ENCODE measurements at places on chromosomes 2 and 18.

- DNase-seq = no peak
These were observed 211.6 kb downstream of the SEPTIN10 start for GRCh38 chr2:109402180-109402579.

DNA sequence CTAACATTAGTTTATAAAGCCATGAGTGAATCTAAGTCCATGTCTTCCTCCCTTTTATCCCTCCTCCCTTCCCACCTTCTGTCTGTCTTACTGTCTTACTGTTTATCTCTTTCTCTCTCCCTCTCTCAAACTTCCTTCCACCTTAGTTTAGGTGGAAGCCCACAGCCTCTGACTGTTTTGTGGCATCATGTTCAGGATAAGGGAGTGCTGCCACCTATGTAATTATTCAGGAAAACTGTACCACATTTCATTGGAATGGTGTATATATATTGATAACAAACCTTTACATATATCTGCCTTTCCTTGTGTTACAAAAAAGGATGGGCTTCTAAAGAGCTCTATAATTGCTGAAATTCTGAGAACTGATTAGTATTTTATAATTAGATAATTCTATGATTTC lies 48.7 kb downstream of the NETO1 start:
- no peak for DNase-seq

GRCh38 chr2:146597291-146597690 lies 1247.5 kb upstream of the ACVR2A start:
- DNase-seq = no peak

GRCh38 chr2:121804997-121805765 lies 49.7 kb downstream of the TSN start:
- DNase-seq = peak; percentile 46

DNA sequence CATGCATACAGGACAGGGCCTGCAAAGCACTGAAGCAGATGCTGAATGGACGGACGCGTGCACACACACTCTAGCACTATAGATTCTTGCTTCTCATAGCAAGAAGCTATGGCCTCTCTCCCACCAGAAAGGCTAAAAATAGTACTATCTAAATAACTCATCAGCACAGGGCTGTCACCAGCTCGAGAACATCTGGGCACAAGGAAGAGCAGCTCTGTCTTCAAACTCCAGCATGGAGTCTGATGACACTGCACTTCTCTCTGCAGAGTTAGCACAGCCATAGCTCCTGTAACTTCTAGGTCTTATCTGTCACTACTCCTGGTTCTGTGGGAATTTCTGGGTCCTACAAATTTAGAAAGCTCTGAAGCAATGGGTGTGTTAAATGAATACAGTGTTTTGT lies 123.5 kb downstream of the MYO5B start:
- no peak for DNase-seq

DNA sequence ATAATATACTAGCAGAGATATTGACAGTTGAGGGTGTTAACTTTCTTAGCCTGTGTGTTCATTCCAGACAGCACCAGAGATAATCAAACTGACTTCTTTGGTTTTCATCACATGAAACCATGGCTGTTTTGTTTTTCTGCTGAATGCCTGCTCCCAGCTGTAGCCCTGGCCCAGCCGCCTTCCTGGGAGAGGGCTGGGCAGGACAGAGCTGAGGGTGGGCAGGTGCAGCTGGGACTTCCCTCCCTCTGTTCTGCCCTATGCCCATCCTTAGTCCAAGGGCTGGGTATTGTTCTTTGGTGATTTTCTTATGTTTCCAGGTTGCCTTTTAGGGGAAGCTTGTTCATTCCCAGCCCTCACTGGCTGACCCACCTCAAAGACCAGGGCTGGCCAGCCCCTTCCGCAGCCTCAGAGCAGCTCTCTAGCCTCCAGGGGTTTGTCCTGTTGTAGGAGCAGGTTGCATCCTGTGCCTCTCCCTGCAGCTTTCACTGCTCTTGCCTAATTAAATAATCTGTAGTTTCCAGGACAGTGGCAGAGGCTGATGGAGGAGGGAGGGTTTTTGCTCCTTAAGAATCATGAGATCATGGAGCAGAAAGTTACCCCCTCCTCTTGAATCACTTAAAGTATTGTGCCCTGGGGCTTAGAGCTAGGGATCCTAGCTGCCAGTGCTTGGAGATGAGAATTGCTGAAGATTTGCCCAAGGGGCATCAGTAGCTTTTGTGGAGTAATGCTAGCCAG lies 61.4 kb downstream of the MTCL1 start:
- DNase-seq = no peak

DNA sequence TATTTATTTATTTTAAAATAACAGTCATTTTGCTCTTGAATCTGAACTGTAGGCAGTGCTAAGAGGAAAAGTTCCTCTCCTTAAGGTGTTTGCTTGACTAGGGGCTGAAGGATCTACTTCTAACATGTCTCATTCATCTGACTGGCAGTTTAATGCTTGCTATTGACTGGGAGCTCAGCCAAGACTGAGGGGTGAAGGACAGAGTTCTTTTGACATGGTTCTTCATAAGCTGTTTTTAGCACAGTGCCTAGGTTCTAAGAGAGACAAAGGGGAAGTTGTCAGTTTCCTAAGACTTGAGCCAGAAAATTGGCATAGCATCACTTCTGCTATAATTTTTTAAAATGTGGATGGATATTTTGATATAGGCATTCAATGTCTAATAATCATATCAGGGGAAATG lies 73.0 kb downstream of the COMMD1 start:
- no peak for DNase-seq

DNA sequence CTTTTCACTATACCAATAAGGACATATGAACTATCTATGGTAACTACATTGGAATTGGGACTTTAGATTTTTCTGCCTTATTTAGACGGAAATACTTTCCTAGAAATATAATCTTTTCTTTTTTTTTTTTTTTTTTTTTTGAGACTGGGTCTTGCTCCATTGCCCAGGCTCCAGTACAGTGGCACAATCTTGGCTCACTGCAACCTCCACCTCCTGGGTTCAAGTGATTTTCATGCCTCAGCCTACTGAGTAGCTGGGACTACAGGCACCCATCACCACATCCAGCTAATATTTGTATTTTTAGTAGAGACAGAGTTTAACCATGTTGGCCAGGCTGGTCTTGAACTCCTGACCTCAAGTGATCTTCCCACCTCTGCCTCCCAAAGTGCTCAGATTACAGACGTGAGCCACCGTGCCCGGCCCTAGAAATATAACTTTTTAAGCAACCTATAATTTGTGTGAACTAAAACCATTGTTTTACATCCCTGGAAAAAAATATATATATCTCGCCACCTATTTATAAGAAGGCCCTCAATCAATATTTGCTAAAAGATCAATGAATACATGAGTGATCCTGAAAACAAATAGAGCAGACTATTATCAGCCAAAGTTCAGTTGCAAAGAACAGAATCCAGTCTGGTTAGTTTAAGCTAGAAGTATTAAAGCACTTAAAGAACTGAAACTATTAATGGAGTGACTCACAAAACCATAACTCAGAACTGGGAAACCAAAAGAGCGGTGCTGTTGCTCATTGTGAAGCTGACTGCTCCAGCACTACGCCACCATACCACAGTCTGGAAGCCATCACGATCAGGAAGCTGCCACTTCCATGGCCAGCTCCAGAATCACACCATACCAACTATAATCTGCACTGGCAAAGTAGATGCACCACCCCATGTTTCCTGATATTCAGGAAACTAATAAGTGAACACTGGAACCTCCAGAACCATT lies 8.4 kb upstream of the HNRNPLL start:
- DNase-seq = no peak

DNA sequence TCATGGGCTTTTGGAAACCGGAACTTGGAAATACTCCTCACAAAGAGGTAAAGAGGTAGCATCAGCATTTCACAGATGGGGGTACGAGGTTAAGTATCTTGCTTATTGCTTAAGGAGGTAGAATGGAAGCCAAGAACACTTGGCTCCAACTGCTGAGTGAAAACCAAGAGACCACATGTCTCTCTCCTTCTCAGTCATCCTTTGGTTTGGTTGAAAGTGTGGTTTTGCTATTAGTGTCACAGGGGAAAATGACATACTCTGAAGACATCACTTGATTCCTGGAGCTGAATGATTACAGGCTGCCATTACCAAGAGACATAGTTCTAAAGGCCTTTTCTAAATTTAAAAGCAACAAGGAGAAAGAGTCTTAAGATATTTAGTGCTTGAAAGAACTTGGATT lies 41.5 kb downstream of the ANTXR1 start:
- DNase-seq = no peak

GRCh38 chr2:203338322-203338721 lies 10.1 kb downstream of the ABI2 start:
- no peak for DNase-seq

- no peak for DNase-seq
These were observed 105.1 kb upstream of the ITGB6 start for GRCh38 chr2:160305081-160305750.

DNA sequence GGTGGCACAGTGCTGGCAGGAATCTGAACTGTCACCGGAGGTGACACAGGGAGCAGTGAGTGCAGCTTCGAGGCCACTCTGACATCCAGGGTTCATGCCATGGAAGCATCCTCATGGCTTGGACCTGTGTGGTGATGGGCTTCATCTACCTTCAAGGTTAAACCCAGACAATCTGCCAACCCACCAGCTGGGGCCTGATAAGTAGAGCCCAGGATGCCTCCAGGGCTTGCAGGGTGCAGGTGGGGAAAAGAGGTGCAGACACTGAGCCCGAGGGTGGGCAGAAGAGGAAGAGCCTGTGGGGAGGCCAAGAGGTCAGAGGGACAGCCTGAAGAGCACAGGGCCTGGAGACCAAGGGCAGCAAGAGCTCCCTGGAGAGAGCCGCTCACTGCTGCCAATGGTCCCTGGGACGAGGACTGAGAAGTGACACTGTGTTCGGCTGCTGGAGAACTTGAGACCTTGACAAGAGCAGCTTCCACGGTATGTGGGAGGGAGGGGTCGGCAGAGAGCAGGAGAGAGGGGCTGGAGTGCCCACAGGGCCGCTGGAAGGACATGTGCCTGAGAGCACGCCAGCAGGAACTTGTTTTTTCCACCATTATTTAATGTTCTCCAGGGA lies 8.1 kb upstream of the HES6 start:
- DNase-seq = no peak

- DNase-seq = no peak
These were observed 8.0 kb upstream of the TMEM177 start for GRCh38 chr2:119671016-119671415.

GRCh38 chr2:16622399-16622968 lies 43.1 kb downstream of the CYRIA start:
- DNase-seq = no peak

DNA sequence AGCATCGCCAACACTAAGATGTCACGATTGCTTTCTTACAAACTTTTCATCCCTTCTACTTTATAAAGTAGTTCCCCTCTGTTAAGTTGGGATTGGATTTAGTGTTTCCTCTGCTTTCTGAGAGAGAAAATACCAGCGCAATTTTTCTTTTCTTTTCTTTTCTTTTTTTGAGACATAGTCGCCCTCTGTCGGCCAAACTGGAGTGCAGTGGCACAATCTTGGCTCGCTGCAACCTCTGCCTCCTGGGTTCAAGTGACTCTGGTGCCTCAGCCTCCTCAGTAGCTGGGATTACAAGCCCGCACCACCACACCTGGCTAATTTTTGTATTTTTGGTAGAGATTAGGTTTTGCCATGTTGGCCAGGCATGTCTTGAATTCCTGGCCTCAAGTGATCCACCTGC lies 9.0 kb downstream of the RELCH start:
- no peak for DNase-seq

DNA sequence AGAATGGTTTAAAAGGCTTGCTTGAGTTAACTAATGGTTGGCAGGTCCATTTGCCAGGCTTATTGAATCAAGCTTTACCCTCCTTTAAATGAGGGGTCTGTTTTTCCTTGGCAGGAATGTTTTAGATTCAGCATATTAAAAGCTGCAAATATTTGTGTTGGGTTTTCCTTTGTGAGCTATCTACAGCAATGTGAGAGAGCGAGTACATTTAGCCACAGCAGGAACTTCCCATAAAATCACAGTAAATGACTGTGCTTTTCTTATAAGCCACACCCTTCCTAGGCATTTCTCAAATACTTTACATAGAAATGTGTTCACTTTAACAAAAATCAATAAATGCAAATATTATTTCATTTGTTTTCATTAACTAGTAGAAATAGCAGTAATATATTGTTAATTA lies 23.9 kb downstream of the CALCRL start:
- no peak for DNase-seq

- no peak for DNase-seq
These were observed 2.3 kb downstream of the TM4SF20 start for GRCh38 chr2:227376656-227377396.

- no peak for DNase-seq
These were observed 23.3 kb downstream of the CLASP1 start for GRCh38 chr2:121625953-121626352.

DNA sequence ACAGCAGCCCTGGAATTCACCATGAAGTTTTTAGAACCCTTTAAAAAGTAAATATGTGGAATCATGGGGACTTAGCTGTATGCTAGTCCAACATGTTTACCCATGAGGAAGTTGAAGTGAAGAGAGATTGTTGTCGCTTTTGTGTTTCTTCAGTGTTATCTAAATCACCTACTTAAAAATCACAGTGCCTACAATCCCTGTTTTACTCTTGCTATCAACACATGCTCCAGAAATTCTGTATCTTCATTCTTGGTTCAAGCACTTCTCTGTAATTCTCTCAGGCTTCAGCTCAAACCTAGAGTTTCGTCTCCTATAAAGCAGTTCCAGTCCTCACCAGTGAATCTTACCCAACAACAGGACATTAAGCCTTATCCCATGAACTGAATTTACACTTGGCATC lies 30.5 kb upstream of the CHMP1B start:
- no peak for DNase-seq

GRCh38 chr2:74384051-74384450 lies 3.9 kb upstream of the DCTN1 start:
- DNase-seq = no peak

DNA sequence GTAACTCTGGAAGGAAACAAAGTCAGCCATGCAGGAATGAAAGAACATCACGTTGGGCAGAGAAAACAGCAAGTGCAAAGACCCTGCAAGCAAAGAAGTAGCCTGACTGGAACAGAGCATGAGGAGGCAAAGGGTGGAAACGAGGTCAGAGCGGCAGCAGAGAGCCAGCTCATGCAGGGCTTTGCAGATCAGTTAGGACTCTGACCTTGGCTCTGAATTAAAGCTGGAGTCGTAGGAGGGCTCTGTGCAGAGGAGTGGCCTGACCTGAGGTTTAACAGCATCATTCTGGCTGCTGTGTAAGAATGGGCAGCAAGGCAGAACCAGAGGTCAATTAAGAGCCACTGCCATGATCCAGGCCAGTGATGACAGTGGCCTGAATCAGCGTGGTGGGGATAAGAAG lies 220.7 kb downstream of the PRKCE start:
- no peak for DNase-seq

GRCh38 chr2:72181616-72182015 lies 34.0 kb upstream of the CYP26B1 start:
- DNase-seq = no peak

DNA sequence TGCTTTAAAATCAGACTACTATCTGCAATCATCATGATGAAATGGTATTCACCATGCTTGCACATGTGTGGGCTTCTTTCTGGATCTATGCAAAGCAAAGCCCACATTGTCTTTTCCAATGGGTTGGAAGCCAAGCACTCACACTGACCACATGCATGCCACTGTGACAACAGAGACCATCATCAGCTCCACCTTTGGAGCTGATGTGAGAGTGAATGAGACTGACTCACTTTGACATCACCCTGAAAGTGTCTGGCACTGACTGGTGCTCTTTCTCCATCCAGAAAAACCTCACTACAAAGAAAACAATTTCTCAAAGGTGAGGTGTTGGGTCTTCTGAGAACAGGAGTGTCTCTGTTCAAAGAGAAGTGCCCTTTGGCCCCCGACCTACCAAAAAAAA lies 4.7 kb downstream of the MYO5B start:
- DNase-seq = no peak

All from H7 (cell line).